ENCODE measurements at places on chromosomes 2 and 18. TPM values are rescaled to one million over a fixed set of nuclear protein-coding genes. Genes with fewer than 3 reads are reported as not detected.

Gene CFC1
- total RNA-seq, result not detected

Gene CXCR1
- not detected for total RNA-seq

Gene PDE1A
- not detected for total RNA-seq

Gene SNRPD1
- 163 TPM for total RNA-seq

Gene TAF4B
- 24.0 TPM for total RNA-seq

DNA sequence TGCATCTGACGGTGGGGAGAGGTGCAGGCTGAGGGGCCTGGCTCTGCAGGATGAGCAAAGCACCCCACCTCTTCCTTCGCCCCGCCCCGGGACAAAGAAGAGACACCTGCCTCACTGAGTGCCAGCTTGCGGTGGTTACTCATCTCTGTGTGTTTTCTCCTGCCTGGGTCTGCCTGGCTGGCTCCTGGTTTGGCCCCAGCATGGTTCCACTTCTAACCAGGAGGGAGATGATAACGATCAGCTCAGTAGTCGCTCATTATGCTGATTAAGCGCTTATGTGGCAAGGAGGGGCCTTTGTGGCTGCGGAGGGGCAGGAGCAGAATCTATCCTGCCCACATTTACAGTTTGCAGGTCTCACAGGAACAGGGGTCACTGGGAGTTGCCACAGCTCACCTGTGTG, 68.7 kb upstream of the EDAR start:
- peak; percentile 63 for DNase-seq

DNA sequence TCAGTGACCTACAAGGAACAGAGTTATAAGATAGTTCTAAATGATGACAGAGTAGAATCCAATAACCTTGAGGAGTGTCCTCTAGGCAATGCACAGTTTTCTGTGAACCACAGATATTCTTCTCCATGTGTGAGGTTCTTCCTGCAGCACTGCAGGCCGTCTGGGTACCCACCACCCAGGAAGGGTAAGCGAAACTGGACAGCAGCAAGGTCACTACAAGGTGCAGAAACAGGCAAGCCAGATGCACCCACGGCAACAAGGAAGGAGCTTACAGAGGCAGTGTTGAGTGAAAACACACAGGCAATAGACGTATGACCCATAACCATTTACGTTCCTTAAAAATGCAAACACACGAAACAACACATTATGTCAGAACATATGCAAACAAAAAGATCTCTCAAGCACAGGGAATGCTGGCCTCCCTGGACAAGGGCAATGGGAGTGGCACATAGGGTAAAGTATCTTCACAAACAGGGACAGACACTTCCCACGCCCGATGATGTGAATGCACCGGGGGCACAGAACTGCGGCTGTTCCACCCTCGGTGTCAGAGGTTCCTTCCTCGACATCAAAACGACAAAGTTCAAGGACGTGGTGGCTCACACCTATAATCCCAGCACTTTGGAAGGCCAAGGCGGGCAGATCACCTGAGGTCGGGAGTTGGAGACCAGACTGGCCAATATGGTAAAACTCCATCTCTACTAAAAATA, 84.1 kb downstream of the NDUFA10 start:
- no peak for DNase-seq

DNA sequence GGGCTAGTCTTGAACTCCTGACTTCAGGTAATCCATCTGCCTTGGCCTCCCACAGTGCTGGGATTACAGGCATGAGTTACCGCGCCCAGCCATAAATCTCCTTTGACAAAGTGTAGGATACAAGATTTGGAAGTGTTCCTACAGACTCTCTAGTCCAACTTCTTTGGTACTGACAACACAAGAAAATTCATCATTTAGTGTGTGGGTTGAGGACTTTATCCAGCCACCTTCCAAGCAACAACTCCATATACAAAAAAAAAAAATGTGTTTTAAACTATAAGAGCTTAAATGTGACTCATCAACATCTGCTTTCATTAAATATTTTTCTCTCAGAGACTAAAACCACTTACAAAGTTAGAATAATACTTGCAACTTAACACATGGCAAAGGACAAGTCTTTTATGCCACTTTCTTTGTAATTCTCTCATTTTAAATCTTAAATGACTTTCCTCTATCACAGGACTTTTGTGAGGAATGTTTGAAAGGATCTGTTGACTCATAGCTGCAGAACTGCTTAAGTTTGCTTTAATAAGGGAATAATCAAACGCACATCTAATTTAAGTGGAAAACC, 46.2 kb upstream of the ITGAV start:
- DNase-seq, result no peak

DNA sequence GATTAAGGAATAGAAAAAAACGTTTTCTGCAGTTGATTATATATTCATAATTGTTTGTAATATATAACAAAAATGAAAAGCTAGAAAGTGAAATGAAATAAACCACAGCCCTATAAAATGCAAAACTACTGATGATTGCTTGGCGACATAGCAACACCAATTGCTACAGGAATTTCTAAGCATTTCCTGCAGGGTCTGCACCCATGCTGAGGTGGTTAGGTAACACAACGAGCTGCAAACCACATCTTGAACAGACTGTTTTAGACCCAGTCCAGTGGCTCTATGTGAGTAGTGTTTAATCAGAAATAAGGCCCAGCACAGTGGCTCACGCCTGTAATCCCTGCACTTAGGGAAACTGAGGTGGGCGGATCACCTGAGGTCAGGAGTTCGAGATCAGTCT, 17.2 kb upstream of the UGT1A9 start:
- no peak for DNase-seq

GRCh38 chr2:197904446-197904845, 100.1 kb downstream of the PLCL1 start:
- DNase-seq, result peak; percentile 49
